OCI-M1 (cell line): ENCODE measurements at places on chromosomes 11 and 22.
A peak's percentile ranks its signal among the peaks of the same experiment; 100 is the strongest.

- DNase-seq, result peak; percentile 25
Observed at GRCh38 chr11:67483831-67484665, 1.2 kb downstream of the AIP start.

GRCh38 chr11:133898031-133898769 lies 52.9 kb upstream of the SPATA19 start:
- no peak for DNase-seq

- no peak for DNase-seq
Observed at GRCh38 chr11:103631841-103632240, 404.6 kb upstream of the DDI1 start.

DNA sequence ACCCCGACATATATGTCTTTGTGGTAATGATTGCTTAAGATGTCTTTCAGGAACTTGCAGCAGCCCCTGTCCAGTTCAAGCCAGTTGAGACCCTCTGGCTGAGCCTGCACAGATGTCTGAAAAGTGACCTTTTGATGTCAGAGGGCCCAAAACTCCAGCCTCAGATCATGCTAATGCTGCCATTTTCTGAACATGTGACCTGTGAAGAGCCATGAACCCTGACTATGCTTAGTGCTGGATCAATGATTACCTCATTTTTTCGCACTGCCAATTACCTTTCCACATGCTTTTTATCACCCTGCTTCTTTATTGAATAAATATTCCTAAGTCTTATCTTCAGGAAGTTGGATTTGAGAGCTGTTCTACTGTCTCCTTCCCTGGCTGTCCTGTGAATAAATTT lies 6.9 kb upstream of the CYP2R1 start:
- peak; percentile 44 for DNase-seq

GRCh38 chr11:65530157-65530496 lies 5.2 kb downstream of the SCYL1 start:
- DNase-seq, result no peak

DNA sequence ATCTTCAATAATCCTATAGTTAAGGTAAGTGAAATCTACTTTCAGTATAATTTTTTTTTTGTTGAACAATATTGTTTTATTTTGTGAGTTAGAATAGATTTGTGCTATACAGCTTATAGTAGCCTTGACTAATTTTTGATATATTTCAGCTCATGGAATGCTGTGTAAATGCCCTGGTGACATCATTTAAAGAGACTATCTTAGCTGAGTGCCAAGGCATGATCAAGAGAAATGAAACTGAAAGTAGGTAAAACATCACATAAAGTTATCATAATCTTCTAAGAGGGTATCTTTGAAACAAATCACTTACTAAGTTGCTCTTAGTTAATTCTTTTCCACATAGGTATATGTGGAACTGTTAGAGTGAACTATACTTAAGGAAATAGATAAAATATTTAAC lies 51.4 kb upstream of the ACAT1 start:
- DNase-seq, result peak; percentile 45

DNA sequence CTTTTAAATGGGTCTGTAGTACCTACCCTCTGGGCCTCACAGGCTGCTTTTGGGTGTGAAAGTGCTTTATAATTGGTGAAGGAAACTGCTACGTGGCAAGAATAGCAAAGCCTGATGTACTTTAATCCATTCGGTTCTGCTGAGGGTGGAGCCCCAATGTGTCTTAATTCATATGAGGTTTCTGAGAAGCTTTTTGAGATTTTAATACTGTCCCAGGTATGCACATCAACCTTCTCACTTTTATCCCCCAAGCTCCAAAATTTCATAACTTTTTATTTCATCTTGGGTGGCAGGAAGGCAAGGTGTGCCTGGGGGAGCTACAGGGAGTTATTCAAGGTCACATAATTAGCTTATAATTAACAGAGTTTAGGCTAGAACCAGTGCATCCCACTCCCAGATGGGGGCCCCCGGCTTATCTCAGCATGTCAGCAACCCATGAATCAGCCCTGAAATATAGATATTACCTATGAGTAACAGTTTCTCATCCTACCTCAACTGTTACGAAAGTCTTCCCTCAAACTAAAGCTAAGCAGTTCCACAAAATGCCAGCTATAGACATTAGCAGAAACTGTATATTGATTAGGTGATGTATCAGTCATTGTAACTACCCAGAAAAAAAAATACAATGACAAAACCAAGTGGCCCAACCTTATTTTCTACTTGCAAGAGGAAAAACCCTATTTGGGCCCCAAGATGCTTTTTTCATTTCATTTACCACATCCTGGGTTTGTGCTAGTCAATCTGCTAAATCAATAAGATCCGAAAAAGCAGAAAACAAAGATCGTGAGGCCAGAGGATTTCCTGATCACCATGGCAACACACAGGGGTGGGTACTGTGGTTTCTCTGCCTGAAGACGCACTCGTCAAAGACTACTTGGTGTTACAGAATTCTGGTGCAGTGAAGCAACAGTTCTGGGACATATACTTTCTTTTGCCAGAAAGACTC lies 26.7 kb downstream of the CD44 start:
- DNase-seq, result peak; percentile 34

DNA sequence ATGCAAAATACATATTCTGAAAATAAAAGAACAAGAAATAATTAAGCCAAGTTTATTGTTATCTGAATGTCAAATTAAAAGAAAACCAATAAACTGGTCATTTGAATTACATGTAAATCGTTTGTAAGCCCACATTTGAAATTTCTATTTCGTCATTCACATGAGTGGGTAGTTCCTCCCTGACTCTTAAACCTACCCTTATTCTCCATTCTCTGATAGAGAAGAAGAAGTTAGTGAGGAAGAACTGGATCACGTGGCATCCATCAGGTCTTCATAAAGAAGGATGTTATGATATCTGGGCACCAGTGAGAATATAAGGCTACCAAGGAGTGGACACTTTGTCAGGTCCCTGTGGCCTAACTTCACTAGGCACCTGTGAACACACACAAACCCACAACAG lies 328.1 kb downstream of the OPCML start:
- no peak for DNase-seq

- DNase-seq, result no peak
Observed at GRCh38 chr11:19772480-19772879, 59.8 kb downstream of the NAV2 start.

DNA sequence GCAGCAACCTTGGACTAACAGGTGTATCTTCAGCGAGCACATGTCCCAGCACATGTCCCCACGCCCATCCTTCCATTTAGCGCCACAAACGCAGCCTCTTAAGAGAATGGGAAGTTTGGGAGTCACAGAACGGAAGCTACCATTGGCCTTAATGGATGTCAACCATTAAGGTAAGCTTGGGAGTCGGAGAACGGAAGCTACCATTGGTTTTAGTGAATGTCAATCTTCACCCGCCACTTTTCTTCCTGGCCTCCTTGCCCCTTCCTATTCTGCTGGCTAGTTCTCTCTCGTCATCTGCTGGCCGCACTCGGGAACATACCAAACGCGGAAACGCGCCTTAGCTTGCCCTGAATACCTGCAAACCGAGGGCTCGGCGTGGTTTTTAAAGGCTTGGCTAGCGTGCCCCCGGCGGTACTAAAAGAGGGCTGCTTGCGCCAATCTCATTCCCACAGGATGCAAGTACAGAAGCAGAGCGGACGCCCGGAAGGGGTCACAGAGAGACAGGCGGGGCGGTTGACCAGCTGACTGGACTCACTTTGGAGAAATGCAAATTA lies 24.3 kb downstream of the GLYATL1 start:
- no peak for DNase-seq

- DNase-seq, result peak; percentile 68
Observed at GRCh38 chr22:35352214-35353111, 28.4 kb upstream of the HMOX1 start.

- peak; percentile 95 for DNase-seq
Observed at GRCh38 chr11:124195189-124195734, 12.1 kb downstream of the OR10D3 start.

GRCh38 chr11:9267680-9268079 lies 2.5 kb upstream of the DENND5A start:
- no peak for DNase-seq

- DNase-seq, result no peak
Observed at GRCh38 chr22:32754413-32755041, 47.0 kb upstream of the TIMP3 start.

DNA sequence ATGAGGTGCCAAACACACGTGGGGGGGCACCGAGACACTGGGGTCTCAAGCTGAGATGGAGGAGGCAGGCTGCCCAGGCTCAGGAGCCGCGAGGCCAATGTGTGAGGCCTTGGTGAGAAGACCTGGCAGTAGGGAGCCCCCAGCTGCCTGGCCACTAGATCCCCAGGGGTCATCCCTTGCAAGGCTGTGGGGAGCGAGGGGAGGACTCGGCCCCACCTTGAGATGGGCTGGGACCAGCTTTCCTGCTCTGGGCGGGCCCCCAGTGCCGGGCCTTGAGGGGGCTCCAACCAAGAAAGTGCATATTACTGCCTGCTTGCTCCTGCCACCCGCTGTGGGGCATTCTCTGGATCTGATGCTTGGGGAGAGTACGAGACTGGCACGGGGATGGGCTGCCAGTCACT lies 107.0 kb downstream of the CTTN start:
- DNase-seq, result no peak

GRCh38 chr11:112526699-112527416 lies 266.2 kb upstream of the PLET1 start:
- DNase-seq, result no peak

DNA sequence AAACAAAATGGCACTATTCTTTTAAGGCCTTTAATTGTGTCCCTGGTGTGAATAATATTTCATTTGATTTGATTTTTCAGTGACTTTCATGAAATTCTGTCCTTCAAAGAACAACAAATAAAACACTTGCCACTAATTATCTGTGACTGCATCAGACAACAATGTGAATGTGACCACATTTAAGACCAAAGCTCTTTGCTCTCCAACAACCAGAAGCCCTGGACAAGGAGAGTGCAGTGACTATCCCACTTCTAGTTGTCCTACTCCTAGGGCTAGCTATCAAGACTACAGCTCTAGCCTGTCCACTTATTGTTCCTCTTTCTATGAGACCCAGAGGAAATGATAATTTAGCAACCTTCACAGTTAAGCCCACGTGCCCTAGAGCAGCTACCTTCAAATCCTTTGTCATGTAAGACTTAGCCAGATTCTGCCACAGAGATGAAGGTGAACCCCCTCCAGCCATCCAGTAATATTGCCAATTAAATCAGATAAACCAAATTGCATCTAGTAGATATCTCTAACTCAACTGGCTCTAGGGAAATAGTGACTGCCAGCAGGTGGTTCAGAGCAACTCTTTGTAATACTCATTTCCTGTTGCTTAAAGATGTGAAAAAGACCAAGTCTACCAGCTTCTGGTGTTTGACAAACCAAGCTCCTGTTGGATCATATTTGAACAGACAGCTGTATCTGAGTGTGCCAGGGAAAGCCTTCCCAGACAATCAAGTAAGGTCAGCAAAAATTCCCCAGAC lies 142.6 kb upstream of the BLID start:
- no peak for DNase-seq

- DNase-seq, result no peak
Observed at GRCh38 chr11:105245781-105246315, 106.3 kb upstream of the CARD18 start.

DNA sequence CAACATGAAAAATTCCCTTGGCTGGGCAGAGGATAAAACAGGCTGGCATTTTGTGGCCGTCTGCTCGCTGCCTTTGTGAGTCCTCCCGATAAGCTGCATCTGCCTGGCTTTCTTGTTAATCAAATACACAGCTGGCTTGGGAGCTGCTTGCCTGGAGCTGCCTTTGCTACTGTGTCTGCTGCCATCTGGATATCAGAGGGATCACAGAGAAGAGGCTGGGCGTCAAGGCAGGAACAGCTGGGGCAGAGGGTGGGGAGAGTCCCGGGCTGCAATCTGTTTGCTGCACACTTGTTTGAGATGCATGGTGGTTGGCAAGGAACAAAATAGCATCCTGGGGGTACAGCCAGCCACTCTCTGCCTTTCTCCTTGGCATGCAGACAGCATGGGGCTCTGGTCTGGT lies 36.0 kb downstream of the COMMD9 start:
- DNase-seq, result peak; percentile 19

DNA sequence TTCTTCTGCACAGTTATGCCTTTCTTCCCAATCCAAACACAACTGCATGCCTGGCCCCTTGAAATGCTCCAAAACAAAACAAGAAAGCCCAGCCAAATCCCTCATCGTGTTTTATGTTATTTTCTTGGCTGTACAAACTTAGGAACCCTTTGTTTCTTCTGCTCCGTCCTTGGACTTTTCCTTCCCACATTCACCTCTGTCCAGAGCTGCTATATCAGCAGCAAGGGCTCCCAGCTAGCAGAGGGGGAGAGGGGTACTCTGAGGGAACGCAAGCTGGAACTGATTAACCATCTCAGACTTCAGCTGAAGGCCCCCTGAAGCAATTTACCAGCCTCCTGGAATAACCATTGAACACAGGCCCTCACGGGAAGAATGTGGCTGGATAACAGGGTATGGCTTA lies 214.7 kb downstream of the TENM4 start:
- DNase-seq, result no peak

DNA sequence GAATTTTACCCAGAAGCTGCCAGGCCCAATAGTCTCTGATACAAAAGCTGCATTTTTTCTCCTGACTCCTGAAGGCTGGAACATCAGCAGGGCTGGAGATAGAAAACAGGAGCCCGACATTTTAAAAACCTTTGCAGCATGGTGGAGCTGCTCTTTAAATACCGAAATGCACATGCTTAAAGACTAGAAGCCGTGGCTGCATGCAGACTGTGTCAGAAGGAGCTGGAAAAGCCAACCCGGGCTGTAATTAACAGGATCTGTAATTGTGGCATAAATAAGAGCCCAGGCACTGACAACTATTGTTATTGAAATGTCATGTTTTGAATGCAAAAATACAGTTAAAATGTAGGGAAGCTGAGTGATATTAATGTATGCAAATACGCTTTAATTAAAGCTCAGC lies 304.9 kb upstream of the PLET1 start:
- no peak for DNase-seq

- DNase-seq, result no peak
Observed at GRCh38 chr11:83034673-83035014, 37.1 kb downstream of the RAB30 start.

GRCh38 chr11:132453406-132453805 lies 1078.9 kb downstream of the OPCML start:
- DNase-seq, result no peak

DNA sequence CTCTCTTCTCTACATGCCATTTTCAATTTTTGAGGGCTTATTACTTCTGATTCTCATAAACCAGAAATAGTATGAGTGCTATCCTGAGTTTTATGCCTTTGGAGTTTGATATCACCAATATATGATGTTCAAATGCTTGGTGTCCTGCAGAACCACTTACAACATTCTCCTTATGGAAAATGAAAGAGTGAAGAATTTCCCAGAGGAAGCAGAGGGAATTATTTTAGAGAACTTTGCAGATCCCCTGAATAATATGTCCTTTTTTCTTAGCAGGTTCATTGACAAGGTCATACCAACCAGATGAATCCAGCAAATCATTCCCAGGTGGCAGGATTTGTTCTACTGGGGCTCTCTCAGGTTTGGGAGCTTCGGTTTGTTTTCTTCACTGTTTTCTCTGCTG lies at the start of gene OR4D5:
Gene OR4D5 (plus strand): TSS at position 301 of the 400 bp plus-strand sequence. CDS start 0 bp downstream, at position 301.
- DNase-seq, result no peak

DNA sequence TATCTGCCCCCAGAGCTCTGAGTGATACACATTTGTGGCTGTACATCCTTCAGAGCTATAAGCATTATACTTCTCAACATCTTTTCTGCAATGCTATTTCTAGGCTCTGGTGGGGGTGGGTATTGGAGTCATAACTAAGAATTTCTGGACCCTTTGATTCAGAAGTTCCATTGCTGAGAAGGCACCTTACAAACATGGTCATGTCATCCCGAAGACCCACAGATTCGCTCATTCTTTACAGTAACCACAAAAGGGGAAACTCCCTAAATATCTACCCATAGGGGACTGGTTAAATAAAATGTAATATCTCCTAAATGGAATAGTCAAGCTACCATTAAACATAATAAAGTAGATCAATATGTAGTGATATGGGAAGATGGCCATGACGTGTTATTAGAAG lies 98.8 kb downstream of the PRR5L start:
- DNase-seq, result no peak
